ENCODE measurements at places on chromosomes 16 and 17.

GRCh38 chr16:81832801-81833547, 53.9 kb downstream of the PLCG2 start:
- DNase-seq: no peak

DNA sequence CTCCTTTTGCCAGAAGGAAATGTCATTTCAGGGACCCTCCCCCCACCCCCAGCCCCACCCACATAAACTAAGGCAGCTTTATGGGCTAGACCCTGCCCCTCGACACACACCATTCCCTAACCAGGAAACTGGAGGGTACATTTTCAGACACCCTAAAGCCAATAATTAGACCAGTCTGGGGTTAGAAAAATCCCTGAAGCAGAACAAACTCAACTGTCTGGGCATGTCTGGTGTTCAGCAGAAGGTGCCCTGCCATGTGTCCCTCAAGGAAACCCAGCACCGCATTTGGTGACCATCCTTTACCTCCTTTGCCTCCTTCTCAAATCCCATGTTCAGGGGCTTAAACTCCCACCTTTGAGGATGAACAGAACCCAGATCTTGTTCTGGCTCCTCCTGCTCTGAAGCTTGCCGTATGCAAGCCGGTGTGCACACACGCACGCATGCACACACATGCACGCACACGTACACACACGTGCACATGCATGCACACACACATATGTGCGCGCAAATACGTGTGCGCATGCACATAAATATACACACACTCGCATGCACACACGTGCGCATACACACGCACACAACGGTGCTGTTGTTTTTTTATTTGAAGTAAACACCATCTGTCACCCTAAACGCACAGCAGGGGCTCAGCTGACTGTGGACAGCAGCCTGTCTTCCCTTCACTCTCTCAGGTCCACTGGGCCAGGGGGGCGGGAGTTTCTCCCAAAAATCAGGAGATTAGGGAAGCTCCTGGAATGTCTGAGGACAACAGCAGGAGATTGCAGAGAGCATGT, 156.8 kb upstream of the TNRC6C start:
- DNase-seq: no peak

GRCh38 chr16:52383640-52384292, 163.2 kb downstream of the TOX3 start:
- DNase-seq: no peak

- DNase-seq: no peak
Measured at GRCh38 chr17:74190154-74190553, 13.3 kb upstream of the RPL38 start.

DNA sequence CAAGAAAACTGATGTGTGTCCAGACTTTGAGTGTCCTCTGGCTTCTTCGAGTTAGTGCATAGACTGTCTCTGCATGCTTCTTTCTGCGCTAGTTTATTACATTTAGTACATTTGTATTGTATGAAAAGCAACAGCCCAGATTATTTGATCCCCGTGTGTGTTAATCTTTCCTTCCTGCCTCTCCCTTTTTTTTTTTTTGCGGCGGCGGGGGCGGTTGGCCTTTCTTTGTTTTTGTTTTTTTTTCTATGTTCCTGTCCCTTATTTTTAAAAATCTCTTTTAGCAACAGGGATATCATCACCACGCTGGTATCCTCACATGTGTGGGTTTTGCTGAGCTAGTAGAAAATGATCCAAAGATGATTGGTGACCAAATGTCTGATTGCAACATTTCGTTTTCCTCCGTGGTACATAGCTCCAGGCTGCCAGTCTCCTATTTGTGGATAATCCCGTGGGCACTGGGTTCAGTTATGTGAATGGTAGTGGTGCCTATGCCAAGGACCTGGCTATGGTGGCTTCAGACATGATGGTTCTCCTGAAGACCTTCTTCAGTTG, 9.4 kb downstream of the SCPEP1 start:
- no peak for DNase-seq

DNA sequence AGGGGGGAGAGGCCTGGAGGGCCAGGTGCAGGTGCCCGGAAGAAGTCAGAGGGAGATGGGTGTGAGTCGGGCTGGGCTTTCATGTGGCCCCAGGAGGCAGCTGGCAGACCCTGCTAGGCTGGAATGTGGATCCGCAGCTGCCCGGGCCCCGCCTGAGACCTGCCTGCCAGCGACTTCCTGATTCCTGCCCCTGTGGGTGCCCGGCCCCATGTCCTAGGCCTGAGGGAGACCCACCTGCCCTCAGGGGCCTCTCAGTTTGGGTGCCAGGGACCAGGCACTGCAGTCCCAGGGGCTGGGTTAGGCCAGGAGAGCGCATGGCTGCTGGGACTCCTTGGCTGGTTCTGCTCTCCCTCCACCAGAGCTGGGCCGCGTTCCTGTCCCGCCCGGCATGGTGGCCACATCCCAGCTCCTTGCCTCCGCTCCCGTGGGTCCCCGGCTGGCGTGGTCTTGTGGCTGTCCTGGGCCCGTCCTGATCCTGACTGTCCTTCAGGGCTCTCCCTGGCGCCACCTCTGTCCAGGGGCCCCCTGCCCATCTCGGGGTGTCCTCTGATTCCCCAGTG, 22.1 kb upstream of the SPNS2 start:
- no peak for DNase-seq

- DNase-seq: no peak
Measured at GRCh38 chr17:66678827-66679226, 156.1 kb upstream of the CACNG5 start.

DNA sequence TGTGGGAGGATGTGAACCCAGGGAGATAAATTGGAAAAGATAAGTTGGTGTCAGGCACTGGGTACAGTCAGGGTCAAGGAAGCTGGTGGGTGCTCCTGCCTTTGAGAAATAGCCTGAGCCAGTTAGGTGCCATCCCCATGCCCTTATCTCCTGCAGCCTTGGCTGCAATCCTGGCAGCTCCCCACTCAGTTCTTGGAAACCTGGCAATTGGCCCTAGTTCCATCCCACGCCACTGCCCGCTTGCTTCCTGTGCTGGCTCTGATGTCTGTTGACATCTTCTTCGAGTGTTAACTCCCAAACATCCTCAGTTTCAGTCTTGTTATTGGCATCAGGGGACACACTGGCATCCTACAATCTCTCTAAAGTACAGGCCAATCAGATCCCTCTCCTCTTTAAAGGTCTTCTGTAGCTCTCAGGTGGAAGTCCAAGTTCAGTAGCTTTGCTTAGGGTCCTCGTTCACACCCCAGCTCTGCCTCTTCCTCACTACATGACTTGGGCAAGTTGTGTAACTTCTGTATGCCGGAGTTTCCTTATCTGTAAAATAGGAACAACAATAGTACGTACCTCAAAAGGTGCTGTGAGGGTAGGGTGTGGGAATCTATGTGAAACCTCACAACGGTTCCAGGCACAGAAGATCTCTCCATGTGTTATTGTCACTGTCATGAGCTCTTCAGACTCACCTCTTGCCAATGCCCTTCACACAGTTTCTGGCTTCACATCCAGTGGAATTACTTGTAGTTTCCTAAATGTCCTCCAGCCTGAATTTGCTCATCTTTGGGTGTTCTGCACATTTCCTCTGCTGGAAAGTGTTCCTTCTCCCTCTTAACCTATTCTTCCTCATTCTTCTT, 13.5 kb upstream of the PRKAR1A start:
- no peak for DNase-seq

DNA sequence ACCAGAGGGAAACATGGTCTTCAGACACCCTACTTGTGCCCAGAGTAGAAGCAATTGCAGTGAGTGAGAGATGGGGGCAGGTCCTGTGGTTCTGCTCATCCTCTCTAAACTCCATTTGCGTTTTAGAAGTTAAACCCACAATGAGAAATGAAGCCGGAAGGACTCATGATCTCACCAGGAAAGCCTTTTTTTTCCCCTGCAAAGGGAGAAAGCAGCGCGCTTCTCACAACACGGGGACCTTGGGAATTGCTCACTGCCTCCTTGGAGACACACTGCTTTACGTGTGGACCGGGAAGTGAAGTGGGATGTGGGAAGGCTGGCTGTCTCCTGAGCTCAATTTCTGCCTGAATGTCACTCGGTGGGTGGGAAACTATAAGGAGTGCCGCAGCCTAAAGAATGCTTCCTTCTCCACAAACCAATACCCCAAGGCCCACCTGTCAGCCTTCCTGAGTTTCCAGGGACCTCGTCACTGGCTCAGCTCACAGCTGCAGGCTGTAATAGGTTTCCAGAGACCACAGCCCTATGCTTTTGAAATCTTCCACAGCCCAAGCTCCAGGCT, 365.4 kb downstream of the XYLT1 start:
- DNase-seq: peak; percentile 3

DNA sequence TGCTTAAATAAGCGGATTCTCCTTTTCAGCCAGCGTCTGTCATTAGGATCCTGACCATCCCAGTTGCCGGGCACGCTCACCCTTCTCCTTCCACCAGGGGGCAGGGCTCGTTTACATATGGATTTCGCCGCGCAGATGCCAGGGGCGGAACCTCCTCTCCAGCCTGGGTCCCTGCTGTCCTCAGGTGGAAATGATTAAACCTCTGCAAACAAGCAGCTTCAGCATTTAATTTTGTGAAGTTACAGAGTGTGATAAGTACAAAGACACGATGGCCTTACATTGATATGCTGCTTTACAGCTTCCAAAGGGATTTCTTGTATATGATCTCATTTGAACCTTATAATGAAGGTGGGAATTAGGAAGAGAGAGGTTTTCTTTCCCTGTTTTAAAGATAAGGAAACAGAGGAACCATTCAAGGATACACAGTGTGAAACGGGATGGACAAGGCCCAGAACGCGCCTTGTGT, 3.9 kb upstream of the KRT28 start:
- DNase-seq: peak; percentile 61

GRCh38 chr17:43918026-43918389, 10.7 kb upstream of the MPP2 start:
- no peak for DNase-seq

GRCh38 chr16:3789375-3790099, 72.2 kb upstream of the TRAP1 start:
- DNase-seq: peak; percentile 71

- DNase-seq: peak; percentile 41
Measured at GRCh38 chr17:80731323-80731722, 186.7 kb downstream of the RPTOR start.

DNA sequence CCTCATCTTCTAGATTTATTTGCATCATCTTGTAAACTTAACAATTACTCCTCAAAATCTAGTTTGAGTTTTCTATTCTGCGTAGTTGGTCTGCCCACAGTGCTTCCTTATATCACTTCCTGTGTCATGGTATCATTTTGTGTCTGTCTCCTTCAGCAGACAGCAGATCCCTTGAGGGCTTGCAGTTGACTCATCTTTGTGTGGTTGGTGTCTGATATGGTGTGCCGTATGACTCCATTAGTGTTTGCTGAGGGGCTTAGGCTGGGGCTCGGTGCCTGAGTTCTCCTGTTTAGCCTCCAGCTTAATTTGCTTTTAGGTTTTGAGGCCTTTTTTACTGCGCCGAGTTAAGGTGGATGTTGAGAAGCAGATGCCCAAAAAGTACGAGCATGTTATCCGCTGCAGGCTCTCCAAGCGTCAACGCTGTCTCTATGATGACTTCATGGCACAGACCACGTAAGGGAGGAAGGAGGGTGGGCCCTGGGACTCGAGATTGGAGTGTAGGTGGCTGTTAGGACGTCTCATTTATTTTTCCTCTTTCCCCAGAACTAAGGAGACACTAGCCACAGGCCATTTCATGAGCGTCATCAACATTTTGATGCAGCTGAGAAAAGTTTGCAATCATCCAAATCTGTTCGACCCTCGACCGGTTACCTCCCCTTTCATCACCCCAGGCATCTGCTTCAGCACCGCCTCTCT, 16.9 kb downstream of the SRCAP start:
- peak; percentile 33 for DNase-seq

DNA sequence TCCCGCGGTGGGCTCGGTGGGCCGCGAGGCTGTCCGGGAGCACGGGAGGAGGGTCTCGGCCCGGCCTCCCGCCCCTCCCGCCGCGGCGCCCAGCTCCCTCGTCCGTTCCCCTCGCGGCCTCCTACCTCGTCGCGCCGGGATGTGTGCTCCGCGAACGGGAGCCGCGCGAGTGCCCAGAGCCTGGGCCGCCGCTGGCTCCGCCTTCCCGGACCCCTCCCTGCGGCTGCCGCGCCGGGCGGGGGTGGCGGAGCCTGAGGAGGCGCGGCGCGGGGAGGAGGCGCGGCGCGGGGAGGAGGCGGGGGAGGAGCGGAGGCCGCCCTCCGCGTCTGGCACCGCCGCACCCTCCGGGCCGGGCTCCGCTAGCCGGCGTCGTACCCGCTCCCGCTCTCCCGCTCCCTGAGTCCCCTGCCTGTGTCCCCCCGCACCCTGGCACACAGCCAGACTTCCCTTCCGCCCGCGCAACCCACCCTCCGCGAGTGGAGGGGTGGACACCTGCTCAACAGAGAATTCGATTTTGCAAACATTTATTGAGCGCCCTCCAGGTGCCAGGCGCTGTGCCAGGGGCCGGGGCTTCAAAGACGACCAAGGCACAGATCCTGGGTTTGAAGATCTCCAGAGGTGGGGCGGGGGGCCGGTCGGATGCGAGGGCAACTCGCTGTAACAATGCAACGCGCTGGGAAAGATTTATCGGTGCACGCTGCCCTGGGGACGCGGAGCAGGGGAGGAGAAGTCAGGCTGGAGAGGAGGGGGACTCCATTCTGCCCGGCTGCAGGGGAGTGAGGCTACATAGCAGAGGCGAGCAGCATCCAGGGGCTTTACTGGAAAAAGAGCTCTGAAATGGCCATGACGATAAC, at the start of gene MPP3:
TSS of gene MPP3 (minus strand) at position 171 of the 854 bp plus-strand sequence. CDS start 1,240 bp downstream, outside the sequence.
- DNase-seq: no peak

- no peak for DNase-seq
Measured at GRCh38 chr17:56912105-56912999, 1.5 kb downstream of the TRIM25 start.

DNA sequence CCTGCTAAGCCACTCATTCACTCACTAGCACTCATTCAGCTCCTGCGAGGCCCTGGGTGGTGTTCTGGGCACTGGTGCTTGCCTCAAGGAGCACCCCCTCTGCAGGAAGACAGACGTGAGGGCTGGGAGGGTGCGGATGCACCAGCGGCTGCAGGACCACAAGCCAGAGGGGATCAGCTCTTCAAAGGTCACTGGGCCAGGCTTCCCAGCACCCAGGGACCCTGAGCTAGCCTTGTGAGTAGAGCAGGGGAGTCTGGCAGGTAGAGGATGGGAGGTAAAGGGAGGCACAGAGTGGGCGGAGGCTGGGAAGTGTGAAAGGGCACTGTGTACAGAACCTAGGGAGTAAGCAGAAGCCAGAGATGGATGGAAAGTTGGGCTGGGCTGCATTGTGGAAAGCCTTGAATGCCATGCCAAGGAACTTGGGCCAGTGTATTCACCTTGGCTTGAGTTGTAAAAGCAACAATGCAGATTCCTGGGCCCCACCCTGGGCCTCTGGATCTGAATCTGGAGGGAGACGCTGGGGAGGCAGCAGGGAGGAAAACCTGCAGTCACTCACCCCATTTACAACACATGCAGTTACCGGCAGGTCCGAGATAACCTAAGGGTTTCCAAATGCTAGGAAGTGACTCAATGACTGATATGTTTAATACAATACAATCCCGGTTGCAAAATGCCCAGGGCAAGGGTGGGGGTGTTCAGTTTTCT, 1.7 kb downstream of the IL4R start:
- peak; percentile 44 for DNase-seq
